ENCODE measurements at places on chromosomes 4 and X.

GRCh38 chrX:45592101-45592500, 391.4 kb upstream of the DIPK2B start:
- DNase-seq: no peak

DNA sequence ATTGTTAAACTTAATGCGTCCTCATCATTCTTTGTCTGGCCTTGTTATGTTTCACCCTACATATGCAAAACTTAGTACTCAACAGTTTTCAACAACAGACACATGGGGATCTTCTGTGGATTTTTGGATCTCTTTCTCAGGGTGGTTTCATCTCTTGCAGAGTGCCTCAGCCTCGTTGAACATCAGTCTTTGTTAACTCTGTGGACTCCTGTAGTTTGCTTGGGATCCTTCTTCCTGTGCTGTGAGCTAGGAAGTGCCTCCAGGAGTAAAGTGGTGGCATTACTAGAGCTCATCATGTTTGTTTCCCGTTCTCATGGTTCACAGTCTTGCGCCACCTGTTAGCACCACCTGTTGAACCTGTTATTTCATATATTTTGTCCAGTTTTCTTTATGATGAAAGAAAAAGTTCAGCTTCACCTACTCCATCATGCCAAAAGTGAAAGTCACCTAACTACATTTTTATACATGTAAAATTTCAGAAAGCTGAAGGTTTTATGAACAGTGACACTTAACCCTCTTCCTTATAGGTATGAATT, 27.5 kb upstream of the NDUFC1 start:
- no peak for DNase-seq

DNA sequence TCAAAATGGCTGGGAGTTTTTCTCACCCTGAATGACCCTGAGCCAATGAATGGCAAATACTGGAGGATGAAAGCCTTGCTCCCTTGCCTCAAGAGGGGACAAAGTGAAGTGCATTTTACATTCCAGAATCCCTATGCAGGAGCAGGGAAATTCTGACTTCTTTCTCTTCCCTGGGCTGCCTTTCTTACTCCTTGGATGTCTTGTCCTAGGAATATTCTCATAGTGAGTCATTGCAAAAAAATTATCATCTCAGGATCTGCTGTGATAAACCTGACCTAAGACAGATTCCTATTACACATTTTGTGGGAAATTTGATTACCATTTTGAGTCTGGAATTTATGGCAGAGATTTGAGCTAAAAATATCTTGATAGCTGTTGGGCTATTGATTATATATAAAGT, 199.9 kb downstream of the TMA16 start:
- no peak for DNase-seq

GRCh38 chr4:23083391-23083790, 390.7 kb downstream of the GBA3 start:
- DNase-seq: no peak

DNA sequence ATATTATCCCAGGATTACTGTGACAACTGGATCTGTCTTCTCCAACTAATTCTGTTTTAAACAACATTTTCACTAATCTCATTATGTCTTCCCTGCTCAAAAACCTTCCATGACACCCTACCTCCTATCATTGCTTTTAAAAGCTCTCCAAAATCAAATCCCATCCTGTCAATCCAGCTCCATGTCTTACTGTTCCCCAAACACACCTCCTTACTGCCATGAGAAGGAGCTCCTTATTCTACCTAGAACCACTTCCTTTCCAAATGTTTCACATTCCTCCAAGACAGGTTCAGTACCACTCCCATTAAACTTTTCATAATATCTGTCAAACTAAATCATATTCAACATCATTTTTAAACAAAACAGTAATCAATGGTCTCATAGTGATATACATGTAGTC, 66.9 kb upstream of the WDR17 start:
- no peak for DNase-seq

GRCh38 chr4:88709989-88710388, 12.4 kb upstream of the NAP1L5 start:
- no peak for DNase-seq

GRCh38 chrX:155334486-155335336, at the start of gene CLIC2:
CLIC2 (minus strand) TSS chrX:155334614; CDS start chrX:155334427, 187 bp downstream.
- DNase-seq: peak; percentile 18

Data from smooth muscle cell of the brain vasculature (primary cell).